Dermis microvascular lymphatic vessel endothelial cell (primary cell): ENCODE measurements at places on chromosomes 13 and 19. TPM values are rescaled to one million over a fixed set of nuclear protein-coding genes. Genes with fewer than 3 reads are reported as not detected.

- DNase-seq = no peak
Observed at GRCh38 chr19:5147978-5148793, 179.3 kb downstream of the KDM4B start.

ZNF77 gene
- total RNA-seq = 3.7 and 4.4 TPM in 2 replicates

STOML3 gene
- total RNA-seq = not detected in 2 replicates

DNA sequence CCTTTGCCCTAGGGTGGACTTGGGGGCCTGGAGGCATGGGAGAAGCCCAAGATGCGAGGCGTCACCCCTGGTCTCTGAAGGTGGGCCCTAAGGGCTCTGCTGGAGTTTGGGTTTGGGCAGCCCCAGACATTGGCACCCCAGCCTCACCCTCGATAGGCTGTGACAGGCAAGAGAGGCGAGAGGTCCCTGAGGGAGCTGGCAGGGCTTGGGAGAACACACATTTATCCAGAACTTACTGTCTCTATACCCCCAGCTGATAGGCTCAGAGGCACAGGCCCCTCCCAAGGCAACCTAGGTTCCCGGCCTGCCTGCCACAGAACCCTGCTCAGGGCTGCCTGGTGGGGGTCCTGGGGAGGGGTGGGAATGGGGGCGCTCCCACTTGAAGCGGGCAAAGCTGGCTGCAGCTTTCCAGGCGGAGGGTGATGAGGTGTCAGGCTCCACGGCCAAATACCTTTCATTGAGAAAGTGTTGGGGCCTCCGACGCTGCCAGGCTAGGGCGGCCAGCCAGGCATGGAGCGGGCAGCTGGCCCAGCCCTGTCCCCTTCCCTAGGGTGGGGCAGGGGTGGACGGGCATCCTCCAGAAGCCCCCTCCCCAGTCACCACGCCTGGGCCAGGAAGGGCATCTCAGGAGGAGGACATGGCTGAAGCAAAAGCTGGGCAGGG lies 9.7 kb downstream of the CILP2 start:
- no peak for DNase-seq

DNA sequence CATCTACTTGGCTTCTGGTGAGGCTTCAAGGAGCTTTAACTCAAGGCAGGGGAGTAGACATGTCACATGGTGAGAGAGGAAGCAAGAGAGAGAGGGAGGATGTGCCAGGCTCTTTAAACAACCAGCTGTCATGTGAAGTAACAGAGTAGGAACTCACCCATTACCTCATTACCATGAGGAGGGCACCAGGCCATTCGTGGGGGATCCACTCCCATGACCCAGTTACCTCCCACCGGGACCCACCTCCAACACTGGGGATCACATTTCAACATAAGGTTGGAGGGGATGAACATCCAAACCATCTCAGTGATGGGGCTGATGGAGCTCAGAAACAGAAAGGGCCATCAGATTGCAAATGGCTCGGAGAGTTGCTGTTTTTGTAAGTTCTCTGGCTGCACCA lies 12.9 kb downstream of the VSTM2B start:
- no peak for DNase-seq

GRCh38 chr19:30133803-30134202 lies 191.8 kb downstream of the URI1 start:
- no peak for DNase-seq

DNA sequence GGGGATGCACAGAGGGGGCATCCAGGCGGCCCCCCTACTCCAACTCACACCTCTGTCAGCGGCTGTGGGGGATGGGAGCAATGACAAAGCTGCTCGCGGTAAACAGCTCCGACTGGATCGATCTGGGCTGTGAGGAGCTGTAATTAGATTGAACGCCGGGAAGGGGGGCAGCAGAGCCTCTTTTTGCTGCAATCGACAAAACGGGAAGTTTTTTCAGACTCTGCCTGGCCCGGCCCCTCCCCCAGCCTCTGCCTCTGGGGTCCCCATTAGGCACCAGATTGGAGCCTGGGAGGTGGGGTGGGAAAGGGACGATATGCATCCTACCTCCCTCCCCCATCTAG lies 16.3 kb downstream of the ONECUT3 start:
- DNase-seq = no peak

GRCh38 chr19:35037716-35038622 lies 3.6 kb upstream of the HPN start:
- DNase-seq = peak; percentile 63

GRCh38 chr13:63381078-63381859 lies 1965.6 kb upstream of the PCDH20 start:
- no peak for DNase-seq

DNA sequence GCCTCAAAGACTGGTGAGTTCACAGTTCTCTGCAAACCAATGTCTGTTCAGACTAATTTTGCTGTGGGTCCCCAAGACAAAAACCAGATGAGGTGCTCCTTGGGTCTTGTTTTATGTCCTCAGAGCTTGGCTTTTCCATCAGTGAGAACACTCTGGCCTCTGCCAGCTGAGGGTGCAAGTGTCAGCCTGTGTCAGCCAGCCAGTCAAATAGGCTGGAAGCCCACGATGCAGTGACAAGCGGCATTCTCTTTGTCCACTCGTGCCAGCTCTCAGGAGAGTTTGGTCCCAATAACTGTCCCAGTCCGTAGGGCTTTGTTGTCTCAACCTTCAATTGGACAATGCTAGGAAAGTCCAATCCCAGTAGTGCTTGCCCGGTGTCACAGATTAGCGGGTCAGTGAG lies 9.4 kb upstream of the AKT2 start:
- no peak for DNase-seq

- no peak for DNase-seq
Observed at GRCh38 chr19:40450664-40451063, 6.5 kb upstream of the SERTAD3 start.

TNFSF11 gene
- total RNA-seq = not detected in 2 replicates

- no peak for DNase-seq
Observed at GRCh38 chr13:46860722-46861121, 36.1 kb downstream of the HTR2A start.

GRCh38 chr13:113479179-113479578 lies 11.3 kb downstream of the DCUN1D2 start:
- DNase-seq = no peak

- no peak for DNase-seq
Observed at GRCh38 chr13:107365466-107366215, 797.7 kb upstream of the ARGLU1 start.

GRCh38 chr13:109785892-109786450 lies 412 bp downstream of the IRS2 start:
- DNase-seq = no peak

GRCh38 chr13:92573467-92574057 lies 653.0 kb upstream of the GPC6 start:
- no peak for DNase-seq

SIGLECL1 gene
- not detected in 2 replicates for total RNA-seq

GRCh38 chr13:64534302-64534701 lies 2695.8 kb downstream of the PCDH9 start:
- no peak for DNase-seq

DIAPH3 gene
- 5.4 and 8.7 TPM in 2 replicates for total RNA-seq

DNA sequence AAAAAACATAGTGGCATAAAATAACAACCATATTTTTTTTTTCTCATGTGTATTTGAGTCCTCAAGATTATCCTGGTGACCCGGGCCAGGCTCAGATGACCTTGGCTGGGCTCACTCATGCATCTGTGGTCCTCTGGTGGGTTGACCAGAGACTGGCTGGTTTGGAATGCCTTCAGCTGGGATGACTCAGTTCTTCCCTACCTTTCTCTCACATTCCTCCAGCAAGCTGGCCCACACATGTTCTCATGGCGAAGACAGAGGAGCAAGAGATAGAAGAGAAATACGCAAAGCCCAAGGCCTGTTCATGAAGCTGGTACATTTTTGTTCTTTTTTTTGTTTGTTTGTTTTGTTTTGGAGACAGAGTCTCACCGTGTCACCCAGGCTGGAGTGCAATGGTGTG lies 14.3 kb upstream of the ZNF541 start:
- DNase-seq = no peak

PLIN4 gene
- 0.64 and 1.4 TPM in 2 replicates for total RNA-seq

TLE2 gene
- total RNA-seq = 2.7 and 24.9 TPM in 2 replicates

DNA sequence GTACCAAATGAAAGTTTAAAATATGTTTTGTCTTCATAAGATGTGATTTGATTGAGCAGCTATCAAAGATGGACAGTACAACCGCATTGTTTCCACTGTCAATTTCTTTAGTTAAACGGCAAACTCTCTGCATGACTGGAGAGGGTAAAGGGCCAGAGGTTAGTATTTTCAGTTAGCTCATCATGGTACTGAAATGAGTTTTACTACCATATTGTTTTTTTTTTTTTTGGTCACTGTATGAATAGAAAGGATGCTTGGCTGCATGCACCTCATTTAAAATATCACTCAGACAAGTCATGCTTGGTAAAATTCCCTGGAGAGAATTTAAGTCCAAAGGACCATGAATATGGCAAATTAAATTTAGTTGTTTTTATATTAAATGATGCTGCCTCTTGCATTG lies 942.1 kb upstream of the SPRY2 start:
- no peak for DNase-seq

DNA sequence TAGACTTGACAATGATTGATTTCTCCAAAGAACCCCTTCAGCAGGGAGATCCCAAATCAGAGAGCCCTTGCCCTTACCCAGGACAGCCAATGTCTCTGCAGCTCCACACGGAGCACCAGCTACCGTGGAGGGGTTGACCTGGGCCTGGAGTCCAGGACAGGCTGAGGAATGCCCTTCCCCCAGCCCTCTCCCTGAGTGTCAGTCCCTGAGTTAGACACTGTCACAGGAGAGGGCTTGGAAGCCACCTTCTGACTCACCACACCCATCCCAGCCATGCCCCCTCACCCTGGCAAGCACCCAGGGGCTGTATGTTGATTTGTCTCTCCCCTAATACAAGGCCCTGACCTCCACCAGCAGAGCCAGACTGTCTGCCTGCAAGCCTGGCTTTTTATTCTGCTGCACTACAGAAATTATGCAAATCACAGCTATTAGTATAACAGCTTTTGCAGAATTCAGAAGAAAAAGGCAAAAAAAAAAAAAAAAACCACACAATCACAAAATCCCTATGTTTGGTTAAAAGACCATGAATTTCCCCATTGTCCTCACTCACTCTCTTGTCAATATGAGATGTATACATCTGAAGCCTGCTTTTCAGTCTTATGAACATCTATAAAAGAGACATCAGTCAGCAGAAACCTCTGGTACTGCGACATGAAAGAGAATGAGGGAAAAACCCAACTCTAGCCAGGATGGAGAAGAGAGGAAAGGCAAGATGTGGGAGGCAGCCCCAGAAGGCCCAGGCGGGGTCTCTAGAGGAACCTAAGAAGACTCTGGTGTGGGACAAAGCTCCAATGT lies 240.7 kb downstream of the UQCRFS1 start:
- DNase-seq = no peak

DNA sequence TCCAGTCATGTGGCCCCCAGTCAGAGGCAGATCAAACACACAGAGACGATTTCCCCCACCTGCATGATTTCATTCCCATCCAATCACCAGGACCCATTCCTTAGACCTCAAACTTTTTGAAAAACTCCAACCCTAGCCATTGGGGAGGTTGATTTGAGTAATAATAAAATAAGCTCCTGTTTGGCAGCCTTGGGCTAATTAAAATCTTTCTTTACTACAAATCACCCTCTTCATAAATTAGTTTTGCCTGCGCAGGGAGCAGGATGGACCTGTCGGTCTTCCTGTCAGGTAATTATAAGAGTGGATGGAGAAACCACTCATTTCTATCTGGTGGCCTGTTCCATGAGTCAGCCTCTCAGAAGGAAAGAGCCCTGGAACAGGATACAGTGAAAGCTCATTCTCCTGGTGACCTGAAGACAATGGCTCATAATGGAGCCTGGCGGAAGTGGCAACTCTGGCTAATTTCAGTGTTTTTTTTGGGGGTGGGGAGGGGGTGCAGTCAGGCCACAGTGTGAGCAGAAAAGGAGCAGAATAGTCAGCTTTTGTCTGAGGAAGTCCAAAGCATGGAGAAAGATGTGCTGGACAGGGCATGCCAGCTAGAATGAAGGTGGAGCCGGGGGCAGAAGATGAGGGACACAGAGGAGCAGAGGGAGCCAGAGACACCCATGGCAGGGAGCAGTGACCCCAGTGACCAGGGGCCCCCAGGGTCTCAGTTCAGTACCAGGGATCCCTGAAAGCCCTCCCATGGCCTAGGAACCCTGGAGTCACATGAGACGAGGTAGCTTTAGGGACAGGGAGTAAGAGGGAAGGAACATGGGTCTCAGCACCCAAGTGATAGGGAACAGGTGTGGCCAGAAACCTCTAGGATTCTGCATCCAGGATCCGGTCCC lies 31.8 kb upstream of the PSG9 start:
- no peak for DNase-seq

- no peak for DNase-seq
Observed at GRCh38 chr19:55699221-55699620, 24.2 kb downstream of the EPN1 start.

DNA sequence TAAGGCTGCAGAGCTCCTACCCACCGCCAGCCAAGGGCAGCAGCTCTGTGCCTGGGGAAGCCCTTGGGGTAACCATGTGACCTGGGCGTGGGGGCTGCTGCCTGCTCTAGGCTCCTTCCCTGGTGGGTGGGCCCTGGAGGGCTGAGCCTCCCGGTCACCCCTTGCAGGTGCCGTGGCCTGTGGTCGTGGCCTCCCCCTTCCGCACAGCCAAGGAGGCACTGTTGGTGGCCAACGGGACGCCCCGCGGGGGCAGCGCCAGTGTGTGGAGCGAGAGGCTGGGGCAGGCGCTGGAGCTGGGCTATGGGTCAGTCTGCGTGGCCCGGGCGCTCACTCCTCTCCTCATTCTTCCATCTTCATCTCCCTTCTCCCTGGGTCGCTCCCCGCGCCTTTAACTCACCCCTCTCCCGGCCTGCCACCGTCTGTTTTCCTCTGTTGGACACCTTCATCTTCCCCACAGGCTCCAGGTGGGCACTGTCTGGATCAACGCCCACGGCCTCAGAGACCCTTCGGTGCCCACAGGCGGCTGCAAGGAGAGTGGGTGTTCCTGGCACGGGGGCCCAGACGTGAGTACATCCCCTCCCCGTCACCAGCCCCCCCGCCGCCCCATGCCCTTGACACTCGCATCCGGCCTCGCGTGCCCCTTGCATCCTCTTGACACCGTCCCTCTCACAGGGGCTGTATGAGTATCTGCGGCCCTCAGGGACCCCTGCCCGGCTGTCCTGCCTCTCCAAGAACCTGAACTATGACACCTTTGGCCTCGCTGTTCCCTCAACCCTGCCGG lies 9.9 kb upstream of the FLT3LG start:
- DNase-seq = no peak

HS6ST3 gene
- under 0.01 TPM in 2 replicates for total RNA-seq

GRCh38 chr13:54513254-54513653 lies 1484.6 kb downstream of the OLFM4 start:
- DNase-seq = no peak

GPR4 gene
- total RNA-seq = 1.0 and 1.5 TPM in 2 replicates

CEACAM8 gene
- total RNA-seq = not detected in 2 replicates
